Tibial nerve (tissue), 4 donors: ENCODE measurements at places on chromosomes 2 and 18. TPM values are rescaled to one million over a fixed set of nuclear protein-coding genes. Genes with fewer than 3 reads are reported as not detected.

Gene CENPA
- not detected for total RNA-seq

Gene SERPINB4
- not detected for total RNA-seq

Gene SP140
- total RNA-seq: 1.8 TPM

Gene CERKL
- total RNA-seq: not detected

Gene PPM1G
- 49.8 TPM for total RNA-seq

Gene DTNA
- total RNA-seq: 58.3 TPM

Gene MBD1
- 78.5 TPM for total RNA-seq

Gene PRKCE
- 22.4 TPM for total RNA-seq

Gene MAL
- 154 TPM for total RNA-seq

Gene PAX3
- not detected for total RNA-seq

Gene WBP1
- total RNA-seq: 84.6 TPM

Gene GPBAR1
- 5.9 TPM for total RNA-seq

Gene ASPRV1
- 6.0 TPM for total RNA-seq

Gene FKBP7
- 21.3 TPM for total RNA-seq

- no peaks in the 10 kb centered on the region for H3K27me3 ChIP-seq
- no peaks in the 10 kb centered on the region for H3K36me3 ChIP-seq
- H3K27ac ChIP-seq: no peak overlapping the region
- H3K4me1 ChIP-seq: no peaks in the 10 kb centered on the region
These were observed 43.7 kb upstream of the CAB39 start for GRCh38 chr2:230668939-230669303.

- H3K27ac ChIP-seq: no peak overlapping the region
- no peaks in the 10 kb centered on the region for H3K4me1 ChIP-seq
- H3K4me3 ChIP-seq: no peak overlapping the region
- peaks cover 5% of the 10 kb centered on the region for H3K36me3 ChIP-seq
These were observed 18.8 kb downstream of the DDX1 start for GRCh38 chr2:15610430-15610952.

DNA sequence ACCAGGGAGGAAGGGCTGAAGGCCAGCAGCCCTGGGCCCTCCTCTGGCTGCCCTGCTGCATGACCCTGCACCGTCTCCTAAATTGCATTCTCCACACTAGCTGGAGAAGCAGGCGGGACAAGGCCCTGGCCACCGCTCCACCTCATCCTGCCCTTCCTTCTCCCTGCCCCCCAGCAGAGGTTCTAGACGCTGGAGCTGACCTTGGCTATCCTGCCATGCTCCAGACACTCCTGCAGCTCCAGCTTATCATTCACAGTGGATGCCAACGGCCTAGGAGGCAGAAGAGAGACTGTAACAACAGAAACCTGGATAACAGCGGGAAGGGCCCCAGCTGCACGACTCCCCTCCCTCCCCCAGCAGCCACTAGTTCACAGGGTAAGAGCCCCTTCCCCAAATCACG, 68.4 kb upstream of the POMC start:
- H3K27me3 ChIP-seq: no peaks in the 10 kb centered on the region
- H3K36me3 ChIP-seq: peaks cover 20% of the 10 kb centered on the region
- H3K4me3 ChIP-seq: no peak overlapping the region
- H3K4me1 ChIP-seq: peaks cover 5% of the 10 kb centered on the region
- no peak for DNase-seq
- H3K27ac ChIP-seq: no peak overlapping the region

DNA sequence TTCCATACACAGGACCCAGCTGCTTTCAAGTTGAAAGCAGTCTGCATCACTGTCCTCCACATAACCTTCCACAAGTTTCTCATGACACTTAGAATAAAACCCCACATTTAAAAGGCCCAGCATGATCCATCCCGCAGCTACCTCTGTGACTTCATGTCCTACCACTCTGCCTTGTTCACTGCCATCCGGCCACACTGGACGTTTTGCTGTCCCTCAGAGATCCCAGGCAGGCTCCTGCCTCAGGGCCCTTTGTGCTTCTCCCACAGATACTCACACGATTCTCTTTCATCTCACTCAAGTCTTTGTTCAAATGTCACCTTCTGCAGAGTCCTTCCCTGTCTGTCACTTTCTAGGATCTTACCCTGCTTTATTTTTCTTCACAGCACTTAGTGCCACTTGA, 232.9 kb upstream of the BOD1L2 start:
- no peak overlapping the region for H3K4me3 ChIP-seq
- no peaks in the 10 kb centered on the region for H3K27me3 ChIP-seq
- DNase-seq: no peak
- no peaks in the 10 kb centered on the region for H3K36me3 ChIP-seq
- no peaks in the 10 kb centered on the region for H3K4me1 ChIP-seq

DNA sequence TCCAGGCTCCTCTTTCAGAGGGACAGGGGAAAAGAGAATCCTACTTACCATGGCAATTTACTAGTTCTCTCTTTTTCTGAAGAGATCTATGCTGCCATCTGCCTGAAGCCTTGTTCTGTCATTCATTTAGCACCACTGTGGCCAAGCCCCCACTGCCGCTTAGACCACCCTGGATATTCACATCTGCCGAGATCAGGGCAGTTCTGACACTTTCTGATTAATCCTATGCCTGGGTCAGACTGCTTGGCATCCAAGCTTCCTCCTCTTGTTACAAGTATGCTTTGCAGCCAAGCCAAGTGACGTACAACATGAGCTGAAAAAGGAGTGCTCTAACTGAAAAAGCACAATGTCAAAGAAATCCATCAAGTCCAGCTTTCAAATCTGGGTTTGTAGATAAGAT, 332.6 kb downstream of the SUCLG1 start:
- H3K27me3 ChIP-seq: no peaks in the 10 kb centered on the region
- no peak overlapping the region for H3K4me3 ChIP-seq
- no peak overlapping the region for H3K27ac ChIP-seq
- H3K4me1 ChIP-seq: no peaks in the 10 kb centered on the region

DNA sequence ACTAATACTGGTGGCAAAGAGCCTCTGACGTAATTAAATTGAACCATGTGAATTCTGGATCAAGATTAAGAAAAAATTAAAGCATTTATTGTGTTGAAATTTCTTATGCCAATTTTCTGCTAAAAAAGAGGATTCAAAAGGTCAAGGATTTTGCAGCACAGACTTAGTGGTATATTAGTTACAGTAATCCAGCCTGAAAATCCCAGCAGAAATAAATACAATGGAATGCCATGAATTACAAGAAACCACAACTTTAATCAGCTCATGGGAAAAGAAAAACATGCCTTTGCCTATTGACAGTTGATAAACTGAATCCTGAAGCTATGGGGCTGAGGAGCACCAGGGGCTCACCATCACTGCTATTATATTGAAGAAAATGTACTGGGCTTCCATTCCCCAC, 114.8 kb upstream of the SATB2 start:
- no peak for DNase-seq
- H3K4me3 ChIP-seq: no peak overlapping the region
- no peaks in the 10 kb centered on the region for H3K4me1 ChIP-seq
- H3K27ac ChIP-seq: no peak overlapping the region

DNA sequence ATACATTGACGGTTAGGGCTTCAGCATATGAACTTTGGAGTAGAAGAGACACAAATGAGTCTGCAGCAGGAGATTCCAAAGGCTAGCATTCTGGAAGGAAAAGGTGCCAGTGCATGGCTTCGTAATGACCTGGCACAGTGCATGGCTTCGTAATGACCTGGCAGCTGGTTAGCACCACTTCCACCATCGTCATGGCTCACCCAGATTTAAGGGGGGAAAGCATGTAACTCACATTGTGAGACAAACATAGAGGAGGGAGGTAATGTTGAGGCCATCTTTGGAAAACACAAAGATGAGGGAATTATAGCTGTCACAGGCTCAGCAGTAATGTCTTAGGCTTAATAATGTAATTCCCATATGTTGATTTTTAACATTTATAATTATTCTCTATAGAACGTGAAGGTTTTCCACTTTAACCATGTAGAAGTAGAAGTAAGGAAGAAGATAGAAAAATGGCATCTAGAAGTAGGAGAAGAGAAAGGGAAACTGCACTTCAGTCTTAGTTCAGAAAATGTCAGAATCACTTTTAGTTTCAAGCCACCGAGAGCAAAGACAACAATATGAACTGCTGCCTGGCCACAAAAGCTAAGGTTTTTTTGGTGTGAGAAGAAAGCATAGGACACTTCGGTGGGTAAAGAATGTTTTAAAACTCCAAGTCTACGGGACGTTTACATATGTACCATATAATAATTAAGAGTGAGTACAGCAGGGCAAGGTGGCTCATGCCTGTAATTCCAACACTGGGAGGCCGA, 6.8 kb upstream of the STK25 start:
- H3K4me1 ChIP-seq: no peaks in the 10 kb centered on the region
- no peaks in the 10 kb centered on the region for H3K36me3 ChIP-seq
- peaks cover 12% of the 10 kb centered on the region for H3K27me3 ChIP-seq
- H3K27ac ChIP-seq: no peak overlapping the region
- no peak overlapping the region for H3K4me3 ChIP-seq
- no peak for DNase-seq

DNA sequence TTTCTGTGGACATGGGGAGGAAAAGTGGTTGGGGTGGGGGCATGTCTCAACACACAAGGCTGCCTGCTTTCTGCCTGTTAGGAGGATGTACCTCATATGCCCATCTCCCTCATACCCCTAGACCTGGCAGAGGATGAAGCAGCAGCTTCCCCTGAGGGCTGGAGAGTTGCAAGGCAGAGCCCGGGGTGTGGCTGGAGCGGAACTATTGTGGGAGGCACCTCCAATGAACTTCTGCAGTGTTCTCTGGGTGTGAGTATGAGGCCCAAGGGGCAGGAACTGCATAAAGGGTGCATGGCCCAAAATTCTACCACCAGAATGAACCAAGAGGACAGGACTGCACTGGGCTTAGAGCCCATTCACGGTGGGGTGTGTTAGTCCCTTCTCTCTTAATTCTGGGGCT, 296.3 kb upstream of the SIX2 start:
- no peaks in the 10 kb centered on the region for H3K4me1 ChIP-seq
- no peak overlapping the region for H3K4me3 ChIP-seq
- DNase-seq: no peak
- no peaks in the 10 kb centered on the region for H3K27me3 ChIP-seq
- no peak overlapping the region for H3K27ac ChIP-seq

- no peaks in the 10 kb centered on the region for H3K27me3 ChIP-seq
- H3K4me3 ChIP-seq: no peak overlapping the region
- no peaks in the 10 kb centered on the region for H3K36me3 ChIP-seq
- peak overlapping the region; percentile 35 for H3K27ac ChIP-seq
These were observed 54.9 kb upstream of the BZW1 start for GRCh38 chr2:200756618-200757321.

DNA sequence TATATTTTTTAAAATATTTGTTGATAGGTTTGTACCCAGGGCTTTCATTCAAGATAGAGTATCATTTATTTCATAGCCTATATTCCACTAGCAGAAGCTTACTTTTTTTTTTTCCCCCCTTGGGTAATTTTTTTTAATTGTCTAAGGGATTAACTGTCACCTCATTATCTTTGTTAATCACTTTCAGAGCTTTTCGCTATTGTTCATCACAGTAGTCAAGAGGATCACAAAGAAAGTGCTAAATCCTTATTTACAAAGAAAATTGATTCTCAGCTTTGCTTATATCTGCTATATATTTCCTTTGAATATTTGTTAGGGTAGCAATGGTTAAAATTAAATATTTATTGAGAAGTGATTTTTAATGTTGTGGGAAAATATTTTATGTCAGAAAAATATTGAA, 59.0 kb downstream of the CAMKMT start:
- H3K36me3 ChIP-seq: no peaks in the 10 kb centered on the region
- no peak for DNase-seq
- no peaks in the 10 kb centered on the region for H3K4me1 ChIP-seq
- no peak overlapping the region for H3K27ac ChIP-seq
- H3K27me3 ChIP-seq: no peaks in the 10 kb centered on the region

DNA sequence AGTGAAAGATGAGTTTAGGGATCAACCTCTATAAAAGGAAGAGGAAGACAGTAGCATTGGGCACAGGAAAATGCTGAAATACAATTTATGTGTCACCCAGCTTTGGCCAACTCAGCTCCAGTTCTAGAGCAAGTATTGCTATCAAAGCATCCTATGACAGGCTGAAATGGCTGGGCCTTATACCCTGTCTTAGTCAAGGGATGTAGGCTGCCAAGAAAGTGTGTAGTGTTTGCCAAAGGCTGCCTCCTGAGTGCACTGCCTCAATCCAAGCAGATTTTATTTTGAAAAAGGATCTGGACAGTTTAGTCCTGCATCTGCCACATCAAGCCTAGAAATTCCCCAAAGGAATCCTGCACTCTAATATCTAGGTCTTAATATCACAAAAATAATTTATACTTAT, 359.9 kb upstream of the ZC3H15 start:
- H3K4me1 ChIP-seq: peaks cover 4% of the 10 kb centered on the region
- no peaks in the 10 kb centered on the region for H3K27me3 ChIP-seq
- no peak overlapping the region for H3K4me3 ChIP-seq
- no peak for DNase-seq
- no peaks in the 10 kb centered on the region for H3K36me3 ChIP-seq

GRCh38 chr2:41926614-41927580, 120.9 kb upstream of the PKDCC start:
- H3K27me3 ChIP-seq: no peaks in the 10 kb centered on the region
- peaks cover 30% of the 10 kb centered on the region for H3K4me1 ChIP-seq
- H3K36me3 ChIP-seq: no peaks in the 10 kb centered on the region
- H3K4me3 ChIP-seq: no peak overlapping the region
- DNase-seq: no peak
- peak overlapping the region; percentile 40 for H3K27ac ChIP-seq

- peak; percentile 16 for DNase-seq
- H3K4me3 ChIP-seq: peak overlapping the region; percentile 74
- peaks cover 9% of the 10 kb centered on the region for H3K4me1 ChIP-seq
- H3K27ac ChIP-seq: peak overlapping the region; percentile 70
- H3K27me3 ChIP-seq: no peaks in the 10 kb centered on the region
These were observed 459 bp upstream of the EFR3B start for GRCh38 chr2:25041307-25041927.

GRCh38 chr2:196165016-196165415, 6.4 kb downstream of the STK17B start:
- DNase-seq: no peak
- H3K27me3 ChIP-seq: no peaks in the 10 kb centered on the region
- no peak overlapping the region for H3K4me3 ChIP-seq

GRCh38 chr2:13522917-13523821, 806.4 kb downstream of the TRIB2 start:
- no peak for DNase-seq
- H3K36me3 ChIP-seq: no peaks in the 10 kb centered on the region
- H3K27me3 ChIP-seq: no peaks in the 10 kb centered on the region
- H3K4me3 ChIP-seq: no peak overlapping the region
- H3K27ac ChIP-seq: no peak overlapping the region

DNA sequence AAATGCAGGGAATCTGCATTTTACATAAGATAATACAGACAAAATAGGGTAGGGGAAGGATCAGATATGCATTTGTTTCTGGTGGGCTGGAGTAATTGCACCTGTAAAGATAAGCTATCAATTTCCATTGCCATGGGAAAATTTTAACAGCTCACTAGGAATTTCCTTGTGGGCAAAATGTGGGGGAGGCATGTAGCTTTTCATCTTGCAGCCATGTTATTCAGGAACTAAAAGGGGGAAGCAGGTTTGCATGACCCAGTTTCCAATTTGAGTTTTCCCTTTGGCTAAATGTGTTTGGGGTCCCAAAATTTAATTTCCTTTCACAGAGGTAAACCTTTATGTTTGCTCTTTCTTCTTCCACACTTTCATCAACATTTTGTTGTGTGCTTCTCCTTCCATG, 624.4 kb downstream of the NYAP2 start:
- no peaks in the 10 kb centered on the region for H3K4me1 ChIP-seq
- H3K27me3 ChIP-seq: no peaks in the 10 kb centered on the region
- no peak overlapping the region for H3K4me3 ChIP-seq
- no peak overlapping the region for H3K27ac ChIP-seq
